ENCODE measurements at places on chromosomes 3 and 15.

- DNase-seq: no peak
Measured at GRCh38 chr3:182999767-183000166, 19.4 kb upstream of the DCUN1D1 start.

GRCh38 chr15:41006479-41006878 lies 53.2 kb downstream of the CHAC1 start:
- no peak for DNase-seq

- DNase-seq: no peak
Measured at GRCh38 chr15:91664224-91664836, 189.2 kb upstream of the SLCO3A1 start.

DNA sequence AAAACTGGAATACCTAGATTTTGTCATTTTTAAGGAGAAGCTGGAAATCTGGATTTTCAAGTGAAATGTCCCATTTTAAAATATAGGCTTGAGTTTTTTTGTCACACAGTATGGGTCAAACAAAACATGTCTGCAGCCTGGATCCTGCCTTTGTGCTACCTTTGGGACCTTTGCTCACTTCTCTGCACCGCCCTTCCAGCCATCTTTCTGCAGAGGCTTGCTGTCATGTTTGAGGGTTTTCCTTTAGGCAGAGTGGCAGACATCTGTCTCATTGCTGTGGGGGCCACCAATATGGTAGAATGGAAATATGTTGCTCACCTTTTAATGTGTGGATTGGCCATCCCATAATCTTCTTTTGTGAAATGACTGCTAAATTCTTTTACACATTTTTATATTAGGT lies 136.3 kb downstream of the EEFSEC start:
- no peak for DNase-seq

DNA sequence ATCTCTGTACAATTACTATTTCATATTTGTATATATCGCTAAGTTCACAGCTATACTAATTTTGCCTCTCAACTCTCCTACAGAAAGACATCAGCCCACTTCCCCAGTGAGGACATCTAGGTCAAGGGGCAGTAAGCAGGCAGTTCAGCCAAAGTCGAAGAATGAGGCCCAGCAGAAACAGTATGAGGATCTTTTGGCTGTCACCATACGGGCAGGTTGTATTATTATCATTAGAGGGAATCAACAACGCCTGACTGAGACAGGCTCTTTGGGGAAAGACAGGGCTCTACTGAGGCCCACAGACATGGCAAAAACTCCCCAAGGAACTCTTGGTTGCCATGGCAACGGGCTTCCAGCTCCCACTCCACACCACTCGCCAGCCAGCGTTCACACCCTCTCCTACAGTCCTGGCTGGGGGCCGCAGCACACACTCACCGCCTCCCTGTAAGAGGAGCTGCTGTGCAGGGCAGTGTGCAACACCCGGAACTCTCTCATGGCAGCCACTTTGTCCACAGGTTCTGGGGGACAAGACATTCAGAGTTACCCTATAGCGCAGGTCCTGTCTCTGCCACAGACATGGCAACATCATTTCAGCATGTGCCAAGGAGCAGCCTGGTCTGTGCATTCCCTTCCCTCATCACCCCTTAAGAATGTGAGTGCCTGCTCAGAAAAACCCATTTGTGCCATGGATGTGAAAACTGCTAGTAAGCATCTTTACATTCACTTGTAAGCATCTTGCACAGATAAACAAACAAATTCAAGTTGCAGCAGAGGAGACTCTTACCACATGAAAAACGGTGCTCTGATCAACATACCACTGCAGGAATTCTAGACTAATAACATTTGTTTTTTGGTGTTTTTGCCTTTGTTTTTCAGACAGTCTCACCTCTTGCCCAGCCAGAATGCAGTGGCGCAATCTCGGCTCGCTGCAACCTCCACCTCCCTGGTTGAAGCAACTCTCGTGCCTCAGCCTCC lies 8.8 kb downstream of the UBL7 start:
- DNase-seq: no peak

DNA sequence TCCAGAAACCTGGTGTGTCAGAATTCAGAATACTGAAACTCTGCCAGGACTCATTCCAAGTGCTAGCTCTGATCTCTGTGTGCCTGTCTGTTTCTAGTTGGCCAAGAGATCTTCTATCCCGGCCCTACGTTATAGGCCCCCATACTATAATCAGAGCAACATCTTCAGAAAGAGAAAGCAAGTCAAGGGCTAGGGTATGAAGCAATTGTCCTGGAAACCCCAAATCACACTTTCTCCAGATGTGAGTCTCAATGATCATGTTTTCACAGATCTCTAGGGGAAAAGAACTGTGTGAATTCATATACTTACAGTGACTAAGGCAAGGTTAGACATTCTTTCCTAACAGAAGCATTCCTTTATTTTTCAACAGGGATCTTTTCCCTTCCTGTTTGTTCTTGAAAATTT lies 309.7 kb downstream of the SLC9A9 start:
- DNase-seq: no peak

DNA sequence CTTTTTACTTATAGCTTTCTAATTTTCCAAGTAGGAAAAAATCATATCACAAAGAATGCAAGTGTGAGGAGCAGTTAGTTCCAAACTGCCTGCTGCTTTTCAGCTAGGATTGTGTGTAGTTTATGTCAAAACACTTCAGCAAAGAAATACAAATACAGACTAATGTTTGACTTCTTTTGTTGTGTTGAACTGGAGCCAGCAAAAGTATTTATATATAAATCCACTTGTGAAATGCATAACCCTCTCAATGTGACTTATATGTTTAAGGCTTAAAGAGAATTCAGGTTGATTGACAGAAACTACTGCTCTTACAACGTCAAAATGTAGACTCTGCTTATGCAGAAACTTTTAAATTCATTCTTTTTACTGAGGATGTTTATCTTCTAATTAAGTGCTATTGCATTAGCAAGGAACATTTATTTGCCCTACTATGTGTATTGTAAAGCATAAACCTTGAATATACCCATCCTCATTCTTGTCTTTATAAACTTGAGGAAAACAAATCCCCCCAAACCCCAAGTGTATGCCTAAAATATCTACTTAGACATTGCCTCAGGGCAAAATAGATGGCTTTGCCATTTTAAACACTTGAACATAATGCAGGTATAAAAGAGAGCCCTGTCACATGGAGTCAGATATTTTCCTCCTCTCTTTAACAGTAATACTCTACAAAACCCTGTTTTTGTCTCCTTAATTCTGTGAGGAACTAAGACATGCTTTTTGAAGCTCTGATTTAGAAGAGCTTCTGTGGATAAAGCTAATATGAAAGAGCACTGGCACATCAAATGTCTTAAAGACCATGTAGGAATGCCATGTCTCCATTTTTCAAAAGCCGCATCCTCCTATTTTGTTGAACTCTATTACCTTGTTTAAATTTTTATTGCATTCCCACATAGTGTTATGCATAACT lies 302.8 kb upstream of the TBC1D5 start:
- DNase-seq: no peak

GRCh38 chr15:45777781-45778180 lies 143.0 kb downstream of the SQOR start:
- no peak for DNase-seq

DNA sequence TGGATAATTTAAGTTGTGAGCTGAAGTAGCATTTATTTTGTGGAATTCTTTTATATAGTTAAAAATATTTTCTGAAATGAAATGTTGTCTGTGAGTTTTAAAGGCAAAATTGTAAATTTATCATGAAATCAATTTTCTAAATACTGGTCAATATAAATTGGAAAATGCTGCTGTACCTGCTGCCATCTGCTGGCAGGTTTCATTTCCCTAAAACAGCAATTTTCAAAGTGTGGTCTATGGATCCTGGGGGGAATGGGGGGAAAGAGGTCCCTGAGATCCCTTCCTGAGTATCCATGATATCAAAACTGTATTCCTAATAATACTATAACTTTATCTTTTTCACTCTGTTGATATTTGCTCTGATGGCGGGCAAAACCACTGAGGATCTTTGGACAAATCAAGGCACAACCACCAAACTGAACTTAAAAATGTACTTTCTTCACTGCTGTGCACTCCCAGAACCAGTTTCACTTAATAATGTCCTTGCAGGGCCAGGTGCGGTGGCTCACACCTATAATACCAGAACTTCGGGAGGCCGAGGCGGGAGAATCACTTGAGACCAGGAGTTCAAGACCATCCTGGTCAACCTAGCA lies 17.2 kb upstream of the CCR4 start:
- no peak for DNase-seq

- DNase-seq: no peak
Measured at GRCh38 chr3:38599886-38600285, 49.6 kb downstream of the SCN5A start.

GRCh38 chr3:148906667-148907066 lies 41.6 kb downstream of the CPA3 start:
- DNase-seq: no peak

- peak; percentile 66 for DNase-seq
Measured at GRCh38 chr15:52481915-52482314, 46.8 kb downstream of the MYO5A start.

GRCh38 chr3:12574131-12574530 lies 17.2 kb downstream of the MKRN2 start:
- DNase-seq: no peak

All from inflammatory macrophage treated with lipopolysaccharide for 1 hour (primary cell).